Placental pericyte (primary cell): ENCODE measurements at places on chromosomes 1 and 21. TPM values are rescaled to one million over a fixed set of nuclear protein-coding genes. Genes with fewer than 3 reads are reported as not detected.

Gene CACNA1S
- total RNA-seq: not detected in 2 replicates

Gene BTG3
- total RNA-seq: 27.4 and 29.3 TPM in 2 replicates

Gene ST6GALNAC3
- total RNA-seq: 0.57 TPM in 1 of 2 replicates, not detected in the other

Gene VSIG8
- total RNA-seq: 0.22 and 0.43 TPM in 2 replicates

Gene CYP4A22
- total RNA-seq: not detected in 2 replicates

Gene DDOST
- total RNA-seq: 222 and 372 TPM in 2 replicates

Gene IGSF5
- total RNA-seq: under 0.01 and 0.22 TPM in 2 replicates

Gene NEGR1
- total RNA-seq: 2.2 and 15.3 TPM in 2 replicates

Gene F3
- 338 and 346 TPM in 2 replicates for total RNA-seq

Gene ZFP69B
- total RNA-seq: 3.5 and 13.2 TPM in 2 replicates
